ENCODE measurements at places on chromosomes 1 and 21. TPM values are rescaled to one million over a fixed set of nuclear protein-coding genes. Genes with fewer than 3 reads are reported as not detected.

DNA sequence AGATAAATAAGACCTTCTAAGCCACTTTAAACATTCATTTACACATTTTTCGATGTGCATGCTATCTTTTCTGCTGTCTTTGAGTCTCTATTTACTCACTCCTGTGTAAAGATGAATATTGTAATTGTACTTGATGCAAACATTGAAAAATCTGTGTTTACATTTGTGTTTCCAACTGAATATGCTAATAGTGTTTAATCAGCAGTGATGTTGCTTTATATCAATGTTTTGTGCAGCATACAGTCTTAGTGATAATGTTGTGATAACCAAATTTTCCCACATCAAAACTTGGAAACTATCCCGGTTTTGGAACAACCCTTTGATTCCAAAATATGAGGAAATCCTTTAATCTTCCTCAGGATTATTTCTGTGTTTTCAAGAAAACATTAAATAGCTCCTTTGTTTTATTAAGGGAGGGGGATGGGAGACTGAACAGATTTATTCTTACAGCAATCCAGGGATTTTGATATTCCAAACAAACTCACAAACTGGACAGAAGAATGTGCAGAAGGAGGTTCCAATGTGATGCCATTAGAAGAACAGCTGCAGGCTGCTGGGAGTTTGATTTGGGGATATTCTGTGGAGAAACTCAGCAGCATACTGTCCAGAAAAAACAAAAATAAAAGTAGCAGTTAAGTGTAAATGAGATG lies 248.0 kb downstream of the S1PR1 start:
- no peak for DNase-seq

- no peak for DNase-seq
These were observed 37.9 kb upstream of the USP24 start for GRCh38 chr1:55252942-55253589.

DNA sequence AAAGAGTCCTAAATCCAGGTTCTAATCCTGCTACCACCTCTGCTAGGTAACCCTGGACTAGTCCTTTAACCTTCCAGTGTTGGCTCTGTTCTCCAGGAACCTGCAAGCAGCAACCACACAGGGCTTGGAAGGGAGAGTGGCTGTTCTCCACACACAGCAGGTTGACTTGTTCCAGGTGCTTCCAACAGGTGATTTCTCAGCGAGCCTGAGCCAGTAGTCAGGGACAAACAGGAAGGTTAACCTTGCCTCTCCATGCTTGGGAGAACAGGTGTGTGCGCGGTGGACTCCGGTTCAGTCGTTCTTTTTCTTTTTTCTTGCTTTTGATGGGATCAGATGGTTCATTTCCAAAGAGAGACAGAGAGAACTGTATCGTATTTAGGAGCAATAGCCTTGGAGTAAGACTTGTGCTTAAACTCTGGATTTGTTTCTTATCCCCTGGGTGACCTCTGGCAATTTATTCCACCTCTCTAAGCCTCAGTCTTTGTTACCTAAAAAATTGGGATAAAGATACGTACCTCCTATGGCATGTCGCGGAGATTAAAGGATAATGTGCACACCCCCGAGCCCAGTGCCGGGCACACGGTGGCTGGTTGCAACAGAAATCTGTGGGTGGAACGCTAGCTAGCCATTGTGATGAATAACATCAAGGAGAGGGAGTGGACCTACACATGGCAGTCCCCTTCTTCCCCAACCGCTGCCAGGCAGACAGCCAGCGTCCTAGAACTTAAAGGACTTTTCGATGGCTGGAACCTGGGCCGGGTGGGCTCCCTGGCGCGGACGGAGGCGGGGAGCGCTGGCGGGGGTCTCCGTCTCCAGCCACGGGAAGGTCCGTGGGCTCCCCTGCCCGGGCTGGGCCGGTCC lies 583 bp upstream of the CACHD1 start:
- DNase-seq = no peak

- DNase-seq = no peak
These were observed 132.2 kb downstream of the TIAM1 start for GRCh38 chr21:31211836-31212235.

DNA sequence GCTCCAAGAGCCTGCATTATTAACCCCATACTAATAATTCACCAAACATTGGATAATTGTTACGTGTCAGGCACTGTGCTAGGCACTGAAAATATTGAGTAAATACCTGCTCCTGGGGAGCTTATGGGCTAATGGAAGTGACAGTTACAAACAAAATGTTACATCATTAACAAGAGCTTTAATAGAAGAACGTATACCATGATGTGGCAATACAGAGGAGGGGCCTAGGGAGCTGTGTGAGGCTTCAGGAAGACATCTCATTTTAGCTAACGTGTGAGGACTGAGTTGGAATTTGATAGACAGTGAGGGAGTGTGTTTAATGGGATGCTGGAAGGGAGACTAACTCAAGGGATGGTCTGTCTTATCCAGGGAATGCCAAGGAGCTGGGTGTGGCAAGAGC lies 16.5 kb upstream of the TSPAN2 start:
- no peak for DNase-seq

DNA sequence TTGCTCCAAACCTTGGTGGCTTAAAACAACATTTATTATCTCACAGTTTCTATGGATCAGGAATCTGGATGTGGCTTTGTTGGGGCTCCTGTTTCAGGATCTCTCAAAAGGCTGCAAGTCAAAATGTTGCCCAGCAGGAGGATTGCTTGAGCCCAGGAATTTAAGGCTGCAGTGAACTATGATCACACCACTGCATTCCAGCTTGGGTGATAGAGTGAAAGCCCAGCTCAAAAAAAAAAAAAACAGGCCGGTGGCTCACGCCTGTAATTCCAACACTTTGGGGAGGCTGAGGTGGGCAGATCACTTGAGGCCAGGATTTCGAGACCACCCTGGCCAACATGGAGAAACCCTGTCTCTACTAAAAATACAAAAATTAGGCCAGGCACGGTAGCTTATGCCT lies 30.0 kb downstream of the BCAS2 start:
- DNase-seq = no peak

DNA sequence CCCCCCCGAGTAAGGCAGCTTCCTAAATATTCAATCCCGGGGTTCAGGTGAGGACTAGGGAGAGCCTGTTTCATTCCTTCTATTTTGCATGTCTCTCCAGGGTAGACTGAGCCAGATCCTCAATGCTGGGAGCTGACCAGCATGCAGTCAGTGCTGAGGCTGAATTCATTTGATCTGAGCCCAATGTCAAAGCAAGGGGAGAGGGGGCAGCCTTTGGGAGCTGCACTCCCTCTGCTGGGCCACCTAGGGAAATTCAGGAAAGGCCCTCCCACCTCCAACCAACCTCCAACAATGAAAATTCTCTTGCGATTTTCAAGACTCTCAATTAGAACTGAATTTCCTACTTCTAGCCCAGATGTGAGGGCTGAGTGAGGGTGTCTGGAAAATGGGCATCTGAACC lies 371.2 kb downstream of the NPHP4 start:
- DNase-seq = peak; percentile 7

GRCh38 chr1:181296180-181296579 lies 187.1 kb upstream of the CACNA1E start:
- no peak for DNase-seq

GRCh38 chr1:30991862-30992606 lies 73.5 kb downstream of the PUM1 start:
- no peak for DNase-seq

GRCh38 chr1:222461941-222462340 lies 86.0 kb downstream of the HHIPL2 start:
- DNase-seq = no peak

DNA sequence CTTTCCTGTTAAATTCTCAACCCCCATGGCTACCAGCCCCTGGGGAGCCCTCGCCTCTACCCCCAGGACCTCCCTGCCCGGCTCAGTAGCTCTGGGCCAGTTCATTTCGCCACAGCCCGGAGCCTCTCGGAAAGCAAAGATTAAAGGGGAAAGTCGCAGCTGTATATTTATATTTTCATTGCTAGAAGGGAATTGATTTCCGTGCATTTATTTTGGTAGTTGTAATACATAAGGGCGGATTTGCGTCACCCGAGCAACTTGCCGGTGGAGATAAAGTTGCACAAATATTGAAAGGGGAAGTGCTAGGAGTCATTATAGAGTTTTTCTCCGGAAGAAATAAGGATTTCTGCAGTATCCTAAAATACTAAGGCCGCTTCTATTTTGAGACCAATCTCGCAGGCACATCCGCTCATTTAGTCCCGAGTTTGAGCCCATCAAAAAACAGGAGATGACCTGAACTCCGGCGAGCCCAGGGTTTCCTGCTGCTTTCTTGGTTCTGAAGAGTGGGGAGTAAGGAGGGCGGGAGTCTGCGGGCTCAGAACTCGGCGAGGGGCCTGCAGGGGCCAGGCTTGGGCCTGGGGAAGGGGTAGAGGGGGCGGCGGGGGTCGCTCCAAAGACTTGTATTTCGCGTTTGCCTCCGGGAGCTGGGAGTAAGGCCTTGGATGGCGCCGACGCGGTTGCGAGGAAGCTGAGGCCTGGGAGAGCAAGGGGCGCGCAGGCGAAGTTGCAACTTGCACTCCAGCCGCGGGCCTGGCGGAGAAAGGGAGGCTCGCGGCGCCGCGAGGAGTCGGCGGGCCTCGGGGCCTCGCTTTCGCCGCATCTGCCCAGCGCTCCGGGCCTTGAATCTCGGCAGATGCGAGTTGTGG lies 2.5 kb upstream of the HLX start:
- no peak for DNase-seq

DNA sequence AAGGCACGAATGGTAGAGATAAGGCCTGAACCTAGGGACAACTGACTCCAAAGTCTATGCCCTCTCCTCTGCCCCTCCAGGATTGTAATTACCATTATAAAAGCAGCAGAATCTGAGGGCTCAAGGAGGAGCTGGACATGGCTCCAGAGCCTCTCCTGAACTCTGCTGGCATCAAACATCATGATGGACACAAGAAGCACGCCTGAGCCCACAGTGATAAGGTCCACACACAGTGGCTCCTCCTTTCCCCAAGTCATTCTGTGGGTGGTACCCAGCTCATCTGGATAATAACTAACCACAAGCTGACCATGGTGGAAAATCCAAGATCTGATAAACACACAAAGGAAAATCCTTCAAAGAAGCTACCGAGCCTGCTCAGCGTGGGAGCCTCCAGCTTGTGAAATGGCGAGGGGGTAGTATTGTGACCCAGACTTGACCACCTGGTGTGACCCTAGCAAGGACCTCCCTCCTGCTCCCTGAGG lies 85.2 kb downstream of the HIVEP3 start:
- DNase-seq = no peak

DNA sequence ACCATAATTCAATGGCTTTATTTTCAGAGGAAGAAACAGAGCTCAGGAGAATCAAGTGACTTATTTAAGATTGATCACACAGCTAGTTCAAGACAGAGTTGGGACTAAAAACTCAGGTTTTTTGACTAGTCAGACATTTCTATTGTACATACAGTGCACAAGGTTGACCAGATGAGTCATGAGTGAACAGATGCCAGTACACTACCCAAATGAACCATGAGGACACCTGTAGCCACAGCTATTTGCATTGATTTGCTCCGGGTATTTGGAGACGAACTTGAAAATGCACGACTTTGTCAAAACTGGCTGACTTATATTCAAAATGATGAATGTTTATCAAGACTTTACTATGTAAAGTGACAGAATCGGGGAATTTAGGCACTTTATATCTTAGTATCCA lies 161.7 kb upstream of the ST6GALNAC5 start:
- DNase-seq = no peak

GRCh38 chr1:161495490-161495889 lies 9.8 kb upstream of the FCGR2A start:
- no peak for DNase-seq

- no peak for DNase-seq
These were observed 18.9 kb downstream of the PGLYRP3 start for GRCh38 chr1:153293851-153294250.

- no peak for DNase-seq
These were observed 85.8 kb downstream of the UBR4 start for GRCh38 chr1:19124273-19124672.

- peak; percentile 27 for DNase-seq
These were observed 32.1 kb downstream of the PCSK9 start for GRCh38 chr1:55071477-55071876.

DNA sequence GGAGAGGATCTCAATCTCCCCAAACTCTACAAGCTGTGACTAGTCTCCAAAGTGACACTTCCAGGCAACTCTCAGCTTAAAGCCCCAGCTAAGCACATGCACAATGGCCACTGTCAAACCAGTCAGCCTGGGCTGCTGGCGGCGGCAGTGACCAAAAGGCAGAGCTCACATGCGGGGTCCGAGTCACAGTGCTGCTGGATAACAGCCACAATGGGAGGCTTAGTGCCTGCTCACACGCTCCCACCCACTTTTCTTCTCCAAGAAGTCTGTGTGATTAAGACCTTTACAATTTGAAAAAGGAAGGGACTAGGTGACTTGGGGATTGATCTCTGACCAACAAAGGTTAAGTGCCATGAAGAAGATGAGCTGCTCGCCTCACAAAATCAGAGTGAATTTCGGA lies 16.8 kb downstream of the RIPK4 start:
- DNase-seq = no peak

DNA sequence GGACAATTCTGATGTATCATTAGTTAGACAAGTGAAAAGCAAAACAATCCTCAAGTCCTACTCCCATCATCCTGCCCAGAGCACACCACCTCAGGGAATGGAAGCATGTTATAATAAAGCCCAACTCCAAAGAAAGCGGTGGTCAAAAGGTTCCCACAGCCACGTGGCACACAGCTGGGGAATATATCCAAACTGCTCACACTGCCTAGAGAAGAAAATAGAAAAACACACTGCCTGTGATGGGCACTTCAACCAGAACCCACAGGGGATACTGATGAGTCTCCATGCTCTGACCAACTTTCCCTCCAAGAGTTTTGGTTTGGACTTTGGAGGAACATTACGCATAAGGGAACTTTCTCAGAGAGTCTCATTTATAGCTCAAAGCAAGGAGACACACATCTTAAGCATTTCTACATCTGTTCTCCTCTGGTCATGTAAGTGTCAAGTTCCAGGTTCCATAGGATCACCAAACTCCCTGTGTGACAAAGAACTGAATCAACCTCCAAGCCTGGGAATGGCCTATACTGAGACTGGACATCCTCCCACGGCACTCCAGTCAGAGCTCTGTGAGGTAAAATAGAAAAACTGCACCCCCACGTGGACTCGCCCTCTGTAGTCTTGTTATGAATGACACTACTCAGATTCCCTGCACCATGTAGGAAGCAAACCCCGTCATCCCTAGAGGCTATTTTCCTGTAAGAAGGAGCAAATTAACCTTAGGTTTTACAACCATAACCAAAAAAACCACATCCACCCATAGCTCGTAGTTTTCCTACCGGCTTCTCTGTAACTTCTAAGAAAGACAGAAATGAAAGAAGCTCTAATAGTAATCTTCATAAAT lies 12.2 kb downstream of the DSTYK start:
- no peak for DNase-seq

- DNase-seq = peak; percentile 80
These were observed 6.1 kb upstream of the MASP2 start for GRCh38 chr1:11052839-11053757.

- no peak for DNase-seq
These were observed 14.7 kb downstream of the PTAFR start for GRCh38 chr1:28161751-28162150.

Gene KCNK2
- not detected for total RNA-seq

Gene HTR1D
- not detected for total RNA-seq

Gene INSRR
- total RNA-seq = not detected

Gene DIRAS3
- not detected for total RNA-seq

Gene C1orf116
- total RNA-seq = not detected

Gene RCSD1
- total RNA-seq = 161 TPM

Gene CD34
- total RNA-seq = not detected

Gene LCE1C
- not detected for total RNA-seq

Gene OR1C1
- not detected for total RNA-seq

Gene FBLIM1
- total RNA-seq = not detected

Measured in OCI-LY7 (cell line).